ENCODE measurements at places on chromosomes 4 and X. TPM values are rescaled to one million over a fixed set of nuclear protein-coding genes. Genes with fewer than 3 reads are reported as not detected.

GRCh38 chrX:43661521-43662240 is 5.6 kb downstream of the MAOA start:
- no peak for DNase-seq

GRCh38 chr4:169238445-169238844 is 32.3 kb downstream of the SH3RF1 start:
- no peak for DNase-seq

The PROM1 gene
- total RNA-seq = 43.5 TPM

The CFAP97 gene
- total RNA-seq = 73.5 TPM

The MAGEE1 gene
- 12.6 TPM for total RNA-seq

Data from occipital lobe (tissue), 3 donors.